ENCODE measurements at places on chromosomes 5 and 9.

DNA sequence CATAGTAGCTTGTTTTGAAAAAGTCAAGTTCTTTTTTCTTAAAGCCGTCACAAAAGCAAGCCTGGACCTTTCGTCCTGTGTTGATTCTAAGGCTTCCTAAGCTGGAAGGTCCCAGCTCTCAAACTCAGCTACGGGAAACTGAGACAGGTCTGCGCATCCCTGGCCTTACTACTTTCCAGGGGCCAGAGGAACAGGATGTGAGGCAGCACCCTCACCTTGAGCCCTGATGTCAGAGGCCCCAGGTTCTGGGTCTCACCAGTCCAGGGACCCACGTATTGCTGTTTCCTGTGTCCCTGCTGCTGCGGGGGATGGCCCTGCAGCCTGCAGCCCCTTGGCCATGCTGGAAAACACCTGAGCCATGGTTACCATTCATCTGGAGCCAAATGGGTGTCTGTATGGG lies 123.9 kb downstream of the COL23A1 start:
- DNase-seq: no peak

- DNase-seq: no peak
Measured at GRCh38 chr9:112854657-112855056, 36.0 kb downstream of the SLC46A2 start.

DNA sequence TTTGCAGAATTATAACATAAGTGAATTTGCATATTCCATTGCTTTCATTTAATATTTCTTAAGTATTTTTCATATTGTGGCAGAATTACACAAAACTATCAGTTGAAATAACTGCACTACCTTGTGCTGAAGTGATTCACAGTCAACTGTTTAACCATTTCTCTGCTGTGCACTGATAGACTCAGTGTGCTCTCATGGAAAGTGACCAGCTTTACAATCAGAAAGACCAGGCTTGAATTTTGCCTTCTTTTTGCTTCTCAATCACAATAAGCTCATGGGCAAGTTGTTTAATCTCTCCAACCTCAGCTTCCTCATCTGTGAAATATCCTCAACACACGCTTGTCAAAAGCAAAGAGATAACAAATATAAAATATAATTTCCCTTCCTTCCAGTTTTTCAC lies 18.3 kb downstream of the CDK5RAP2 start:
- DNase-seq: no peak

DNA sequence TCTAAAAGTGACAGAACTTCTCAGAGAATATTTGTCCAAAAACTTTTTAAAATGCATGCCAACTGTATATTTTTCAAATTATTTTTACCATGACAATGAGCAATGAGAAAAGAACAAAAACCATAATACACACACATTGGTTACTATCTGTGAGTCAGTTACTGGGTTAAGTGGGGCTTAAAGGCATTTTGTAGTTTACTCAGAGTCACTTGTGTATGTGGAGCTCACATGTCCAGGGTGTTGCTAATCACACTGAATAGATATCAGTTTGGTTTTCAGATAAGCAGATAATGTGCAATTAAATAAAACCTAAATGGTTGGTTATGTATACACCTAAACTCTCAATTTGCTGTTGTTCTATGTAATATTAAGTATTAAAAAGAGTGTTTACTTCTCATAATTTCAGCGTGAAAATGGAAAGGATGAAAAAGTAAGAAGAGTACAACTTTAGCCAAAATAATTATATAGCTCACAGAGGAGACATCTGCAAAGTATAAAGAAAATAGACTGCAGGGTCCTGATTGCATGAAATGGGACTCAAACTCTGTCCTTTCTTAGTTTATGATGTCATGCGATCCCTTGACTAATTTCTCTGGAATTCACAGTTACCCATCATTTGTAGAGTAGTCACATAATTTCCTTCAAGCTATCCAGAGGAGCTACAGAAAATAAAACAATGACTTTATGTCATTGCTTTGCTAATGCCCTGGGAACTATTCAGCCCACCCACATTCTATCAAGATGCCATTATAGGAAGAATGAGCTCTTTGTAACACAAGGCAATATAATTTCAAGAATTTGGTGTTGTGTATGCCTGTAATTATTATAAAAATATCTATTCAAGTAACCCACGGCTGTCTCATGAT lies 388.0 kb upstream of the ZNF608 start:
- DNase-seq: no peak

DNA sequence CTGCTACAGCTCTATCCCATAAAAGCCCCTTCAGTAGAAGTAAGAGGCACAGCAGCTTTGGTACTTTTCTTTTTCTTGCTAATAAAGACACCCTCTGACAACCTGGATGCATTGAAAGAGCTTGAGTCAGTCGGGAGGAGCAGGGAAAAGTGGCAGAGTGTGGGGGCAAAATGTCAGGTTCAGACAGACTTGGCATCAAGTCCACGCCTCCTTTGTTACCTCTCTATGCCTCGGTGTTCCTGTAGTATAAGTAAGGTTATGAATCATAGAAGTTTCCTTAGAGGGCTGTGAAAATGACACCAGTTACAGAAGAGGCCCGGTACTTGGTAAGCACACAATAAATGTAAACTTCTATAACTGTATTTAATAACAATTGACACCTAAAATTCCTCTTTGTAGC lies 133.9 kb downstream of the ESM1 start:
- no peak for DNase-seq

DNA sequence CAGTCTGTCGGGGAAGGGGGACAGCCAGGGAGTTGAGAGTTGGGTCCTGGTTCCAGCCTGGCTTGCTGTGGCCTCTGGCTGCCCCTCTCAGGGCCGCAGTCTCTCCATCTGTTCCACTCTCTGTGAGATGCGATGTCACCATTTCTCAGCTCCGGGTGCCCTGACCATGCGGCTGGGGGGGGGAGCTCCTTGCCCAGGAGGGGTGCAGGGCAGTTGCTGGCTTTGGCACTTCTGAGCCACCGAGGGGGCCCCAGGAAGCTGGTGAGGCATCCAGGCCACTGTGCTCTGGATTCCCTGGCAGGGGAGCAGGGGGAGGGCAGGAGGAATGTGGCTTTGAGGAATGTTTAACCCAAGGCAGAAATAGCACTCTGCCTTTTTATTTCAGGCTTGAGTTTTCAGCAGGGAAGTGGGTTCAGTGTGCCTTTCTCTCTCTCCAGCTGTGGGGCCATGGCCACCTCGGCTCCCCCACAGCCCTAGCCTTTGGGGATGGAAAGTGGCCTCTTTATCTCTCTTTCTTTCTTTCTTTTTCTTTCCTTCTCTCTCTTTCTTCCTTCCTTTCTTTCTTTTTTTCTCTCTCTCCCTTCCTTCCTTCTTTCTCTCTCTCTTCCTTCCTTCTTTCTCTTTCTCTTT lies 11.0 kb downstream of the NCS1 start:
- DNase-seq: no peak

DNA sequence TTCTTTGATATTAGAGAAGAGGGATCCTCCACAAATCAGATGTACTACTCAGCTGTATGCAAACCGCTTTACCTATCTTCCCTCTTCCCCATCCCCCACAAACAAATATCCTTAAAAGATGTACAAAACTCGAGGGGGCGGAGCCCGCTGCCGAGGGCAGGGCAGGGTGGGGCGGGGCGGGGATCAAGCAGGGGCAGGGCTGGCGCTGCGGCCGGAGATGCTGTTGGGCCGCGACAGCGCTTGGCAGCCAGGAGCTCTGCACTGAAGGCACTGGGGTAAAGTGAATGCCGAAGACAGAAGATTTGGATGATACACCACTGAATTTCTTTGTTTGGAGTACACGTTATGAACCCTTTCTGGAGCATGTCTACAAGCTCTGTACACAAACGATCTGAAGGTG lies 474.8 kb downstream of the CDH10 start:
- DNase-seq: no peak

GRCh38 chr5:175657593-175658271 lies at the start of gene HRH2:
HRH2 (plus strand) TSS chr5:175658071; CDS start chr5:175683234, 25,163 bp downstream.
- no peak for DNase-seq

DNA sequence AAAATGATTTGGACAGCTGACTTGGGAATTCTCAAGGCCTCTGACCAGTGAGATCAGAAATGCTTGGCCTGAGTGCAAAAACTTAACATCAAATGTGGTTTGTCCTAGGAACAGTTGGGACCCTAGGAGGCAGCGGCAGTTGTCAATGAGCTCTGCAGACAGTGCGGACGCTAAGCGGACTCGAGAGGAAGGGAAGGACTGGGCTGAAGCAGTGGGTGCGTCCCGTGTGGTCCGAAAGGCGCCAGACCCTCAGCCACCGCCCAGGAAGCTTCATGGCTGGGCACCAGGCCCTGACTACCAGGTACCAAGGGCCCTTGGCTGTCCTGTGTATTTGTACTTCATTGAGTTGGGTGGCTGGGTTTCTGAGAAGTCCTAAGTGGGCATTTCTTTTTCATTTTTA lies 43.7 kb upstream of the POMT1 start:
- DNase-seq: no peak

GRCh38 chr9:33510262-33511183 lies 13.5 kb upstream of the ANKRD18B start:
- no peak for DNase-seq

GRCh38 chr9:36245906-36246305 lies 12.3 kb downstream of the GNE start:
- no peak for DNase-seq

DNA sequence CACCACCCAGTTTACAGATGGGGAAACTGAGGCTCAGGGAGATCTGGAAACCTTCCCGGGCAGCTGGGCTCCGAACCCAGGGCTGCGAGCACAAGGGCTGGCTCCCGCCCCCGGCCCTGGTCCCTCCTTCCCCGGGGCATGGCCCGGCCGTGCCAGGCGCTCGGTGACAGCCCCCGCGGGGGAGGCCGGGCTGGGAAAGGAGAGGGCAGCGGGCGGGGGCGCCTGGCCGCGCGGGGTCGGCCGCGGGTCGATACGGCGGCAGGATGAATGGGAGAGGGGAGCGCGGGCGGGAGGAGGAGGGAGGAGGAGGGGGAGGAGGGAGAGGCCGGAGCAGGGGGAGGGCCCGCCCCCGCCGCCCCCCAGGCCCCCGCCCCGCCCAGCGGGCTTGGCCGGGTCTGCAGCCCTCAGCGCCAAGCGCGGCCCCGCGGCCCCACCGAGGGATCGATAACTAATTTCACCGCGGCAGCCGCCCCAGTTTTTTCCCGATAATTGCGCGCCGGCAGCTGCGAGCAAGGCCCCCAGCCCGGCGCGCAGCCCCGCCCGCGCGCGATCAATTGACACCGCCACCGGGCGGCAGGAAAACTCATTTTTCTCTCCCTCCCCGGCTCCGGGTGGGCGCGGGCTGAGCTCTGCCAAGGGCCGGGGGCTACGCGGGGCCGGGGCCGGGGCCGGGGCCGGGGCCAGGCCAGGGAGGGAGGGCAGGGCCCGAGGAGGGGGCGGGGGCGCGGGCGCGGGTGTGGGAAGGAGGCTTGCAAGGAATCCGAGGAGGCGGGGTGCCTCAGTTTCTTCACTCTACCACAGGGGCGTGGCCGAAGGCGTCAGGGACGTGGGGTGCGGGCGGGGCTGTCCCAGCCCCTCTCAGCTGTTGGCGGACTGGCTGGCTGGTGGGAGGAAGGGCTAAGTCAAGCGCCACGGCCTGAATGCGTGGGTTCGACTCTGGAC lies 52.1 kb downstream of the C9orf50 start:
- no peak for DNase-seq
